ENCODE measurements at places on chromosomes 3 and 15. TPM values are rescaled to one million over a fixed set of nuclear protein-coding genes. Genes with fewer than 3 reads are reported as not detected.
A peak's percentile ranks its signal among the peaks of the same experiment; 100 is the strongest.

- DNase-seq, result peak; percentile 22
Measured at GRCh38 chr15:42313463-42313862, 40.2 kb upstream of the TMEM87A start.

GRCh38 chr15:90194655-90195054, 6.5 kb upstream of the SEMA4B start:
- no peak for DNase-seq

GUCA1C gene
- not detected for total RNA-seq

DNA sequence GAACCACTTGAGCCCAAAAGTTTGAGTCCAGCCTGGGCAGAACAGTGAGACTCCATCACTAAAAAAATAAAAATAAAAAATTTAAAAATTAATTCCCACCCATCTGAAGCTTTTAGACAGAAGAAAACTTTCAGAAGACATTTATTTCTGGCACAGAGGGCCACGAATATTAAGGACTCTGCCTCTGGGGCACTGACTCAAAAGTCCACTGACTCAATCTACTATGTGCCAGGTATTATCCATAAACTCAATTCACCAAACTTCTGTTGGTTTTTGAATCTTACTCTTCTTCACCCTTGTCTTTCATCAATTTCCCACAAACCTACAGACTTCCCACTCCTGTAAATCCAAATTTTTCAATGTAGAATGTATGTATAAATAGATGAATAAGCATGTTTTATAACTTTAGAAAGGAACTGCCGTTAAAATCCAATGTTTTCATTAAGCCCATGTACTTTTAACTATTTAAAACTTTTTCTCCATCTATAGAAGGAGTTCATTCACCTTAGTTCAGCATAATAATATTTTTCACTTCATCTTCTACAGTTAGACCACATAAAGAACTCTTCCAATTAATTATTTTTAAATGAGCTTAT, 19.9 kb downstream of the ATP13A3 start:
- no peak for DNase-seq

DNA sequence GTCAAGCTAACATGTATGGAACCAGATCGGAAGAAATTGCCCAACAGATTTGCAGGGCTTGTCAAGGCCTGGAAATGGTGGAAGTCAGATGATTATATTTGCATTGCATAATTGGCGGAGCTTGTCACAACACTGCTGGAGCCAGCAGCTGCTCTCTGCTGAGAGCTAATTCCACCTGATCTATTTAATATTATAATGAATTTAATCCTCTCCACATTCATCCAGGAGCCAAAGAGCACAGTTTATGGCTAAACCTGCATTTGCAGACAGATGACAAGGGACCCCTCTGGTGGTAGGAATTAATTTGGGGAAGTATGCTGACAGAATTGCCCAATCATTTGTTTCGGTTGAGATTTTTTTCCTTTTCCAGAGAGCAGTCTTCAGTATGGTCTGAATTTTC, 730.2 kb downstream of the TUSC7 start:
- peak; percentile 18 for DNase-seq

SLC2A2 gene
- not detected for total RNA-seq

GRCh38 chr15:44340410-44340809, 51.9 kb downstream of the GOLM2 start:
- no peak for DNase-seq

DNA sequence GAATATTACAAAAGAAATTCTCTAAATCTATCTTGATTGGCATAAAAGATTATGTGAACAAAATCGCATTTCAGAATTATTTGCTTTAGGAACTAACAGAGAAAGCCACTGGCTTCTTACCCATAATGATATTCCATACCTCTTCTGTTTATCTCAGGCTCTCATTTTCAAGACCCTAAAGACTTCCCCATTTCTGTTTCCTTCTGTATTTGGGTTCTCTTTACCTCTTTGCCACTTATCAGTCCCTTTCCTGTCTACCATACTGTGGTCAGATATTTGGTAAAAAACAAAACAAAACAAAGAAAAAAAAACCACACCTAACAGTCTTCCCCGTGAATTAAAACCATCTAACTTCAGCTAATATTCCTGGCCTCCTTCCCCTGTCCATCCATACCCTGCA, 108.5 kb downstream of the LRRC28 start:
- DNase-seq, result no peak

AGBL1 gene
- not detected for total RNA-seq

DNA sequence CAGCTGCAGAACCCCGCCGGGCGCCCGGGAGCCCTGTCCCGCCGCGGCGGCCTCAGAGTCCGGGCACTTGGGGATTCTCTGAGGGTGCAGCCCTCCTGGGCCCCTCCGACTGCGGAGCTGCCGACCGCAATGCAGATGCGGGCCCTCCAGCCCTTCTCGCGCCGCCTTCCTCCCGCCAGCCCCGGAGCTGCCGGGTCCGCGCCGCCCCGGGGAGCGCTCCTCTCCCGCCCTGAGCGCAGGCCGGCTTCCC, 320 bp upstream of the ACAN start:
- no peak for DNase-seq

GRCh38 chr15:78359041-78359808, 19.1 kb downstream of the CRABP1 start:
- no peak for DNase-seq

DNA sequence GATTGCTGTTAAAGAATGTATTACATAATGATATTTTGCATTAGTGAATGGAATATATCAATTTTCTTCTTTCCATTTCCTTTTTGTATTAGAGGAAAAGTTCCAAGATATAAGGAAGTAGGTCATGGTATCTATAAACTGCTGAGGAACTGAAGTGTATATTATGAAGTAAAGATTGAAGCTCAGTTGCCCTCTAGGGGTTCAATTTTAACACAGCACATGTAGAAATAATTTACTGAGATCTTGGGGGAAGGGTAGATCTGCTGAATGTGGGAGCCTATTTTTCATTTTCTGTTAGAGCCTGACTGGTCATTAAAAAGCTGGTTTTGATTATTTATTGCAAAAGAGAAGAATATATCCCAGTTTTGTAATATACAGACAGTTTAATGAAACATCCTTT, 45.2 kb downstream of the CMC1 start:
- DNase-seq, result peak; percentile 6

DNA sequence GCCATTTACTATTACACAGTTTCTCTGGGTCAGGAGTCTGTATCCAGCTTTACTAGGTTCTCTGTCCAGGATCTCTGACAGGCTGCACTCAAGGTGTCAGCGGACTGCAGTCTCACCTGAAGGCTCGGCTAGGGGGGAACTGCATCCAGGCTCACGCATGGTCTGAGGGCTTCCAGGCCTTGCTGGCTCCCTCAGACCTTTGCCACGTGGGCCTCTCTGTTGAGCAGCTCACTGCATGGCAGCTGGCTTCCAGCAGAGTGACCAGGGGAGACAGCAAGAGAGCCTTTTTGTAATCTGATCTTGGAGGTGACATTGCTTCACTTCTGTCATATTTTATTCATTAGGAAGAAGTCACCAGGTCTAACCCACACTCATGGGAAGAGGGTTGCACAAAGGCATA, 152.3 kb downstream of the CACNA2D3 start:
- no peak for DNase-seq

- DNase-seq, result no peak
Measured at GRCh38 chr3:79366414-79366813, 401.4 kb downstream of the ROBO1 start.

DNA sequence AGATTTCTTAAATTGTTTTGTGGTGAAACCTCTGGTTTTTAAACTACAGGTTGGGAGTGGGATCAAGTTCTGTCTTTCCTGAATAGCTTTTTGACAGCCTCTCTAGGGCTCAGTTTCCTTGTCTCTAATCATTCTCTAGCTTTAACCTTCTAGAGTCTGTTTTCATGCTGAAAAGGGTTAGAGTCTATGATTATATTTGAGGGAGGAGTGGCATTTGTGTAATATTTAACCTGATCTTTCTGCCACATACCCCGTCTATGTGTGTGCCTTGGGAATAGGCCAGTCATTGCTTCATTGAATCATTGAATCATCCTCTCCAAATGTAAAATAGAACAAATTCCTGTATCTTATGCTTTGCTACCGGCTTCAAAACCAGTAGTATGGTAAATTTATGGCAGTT, 204.9 kb downstream of the KLHL25 start:
- no peak for DNase-seq
